ENCODE measurements at places on chromosomes 16 and 17.

DNA sequence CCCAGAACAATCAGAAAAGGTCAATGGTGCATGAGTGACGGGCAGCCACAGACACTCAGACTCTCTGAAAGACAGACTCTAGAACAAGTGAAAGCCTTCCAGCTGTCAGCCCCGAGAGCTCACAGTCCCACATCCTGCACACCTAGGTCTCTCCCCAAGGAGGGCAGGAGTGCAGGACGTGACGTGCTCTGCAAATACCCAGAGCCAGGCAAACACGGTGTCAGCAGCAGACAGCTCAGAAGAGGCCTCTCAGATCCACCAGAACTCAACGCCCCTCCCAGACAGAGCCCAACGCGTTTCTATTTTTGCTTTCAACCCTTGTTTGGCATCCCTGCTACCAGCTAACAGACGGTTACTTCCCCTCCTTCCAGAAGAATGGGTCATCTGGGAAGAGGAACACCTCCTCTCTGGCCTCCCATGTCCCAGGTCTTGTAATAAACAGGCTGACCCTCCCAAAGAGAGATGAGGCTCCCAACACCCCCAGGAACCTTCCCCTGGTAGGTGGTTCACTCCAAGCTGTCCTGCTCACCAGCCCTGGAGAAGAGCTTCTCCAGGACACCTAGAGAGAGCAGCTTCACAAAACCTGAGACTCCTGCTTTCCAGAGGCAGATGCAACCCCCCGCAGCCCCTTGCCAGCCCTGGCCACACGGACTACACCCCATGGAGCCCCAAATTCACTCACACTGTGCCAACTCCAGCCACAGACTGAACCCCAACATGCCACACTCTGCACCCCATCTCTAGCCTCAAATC, 7.6 kb downstream of the PITPNM3 start:
- no peak for DNase-seq

GRCh38 chr17:45091778-45092425, 30.8 kb downstream of the NMT1 start:
- DNase-seq, result peak; percentile 23

DNA sequence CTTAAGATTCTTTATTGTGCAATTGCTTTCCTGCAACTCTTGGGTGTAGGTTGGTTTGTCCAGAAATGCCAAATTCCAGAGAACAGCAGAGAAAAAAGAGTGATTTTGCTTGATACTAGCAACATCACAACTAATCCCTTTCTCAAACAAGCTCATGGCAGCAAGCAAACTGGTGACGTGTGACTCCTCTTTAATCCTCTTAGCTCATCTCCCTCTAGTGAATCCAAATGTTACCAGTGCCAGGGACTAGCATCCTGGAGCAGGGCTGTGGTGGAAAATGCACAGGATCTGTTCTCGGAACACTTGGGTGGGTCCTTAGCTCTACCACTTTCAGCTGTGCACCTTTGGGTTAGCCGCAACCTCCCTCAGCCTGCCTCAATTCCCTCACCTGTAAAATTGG, 204.0 kb upstream of the CCL2 start:
- no peak for DNase-seq

DNA sequence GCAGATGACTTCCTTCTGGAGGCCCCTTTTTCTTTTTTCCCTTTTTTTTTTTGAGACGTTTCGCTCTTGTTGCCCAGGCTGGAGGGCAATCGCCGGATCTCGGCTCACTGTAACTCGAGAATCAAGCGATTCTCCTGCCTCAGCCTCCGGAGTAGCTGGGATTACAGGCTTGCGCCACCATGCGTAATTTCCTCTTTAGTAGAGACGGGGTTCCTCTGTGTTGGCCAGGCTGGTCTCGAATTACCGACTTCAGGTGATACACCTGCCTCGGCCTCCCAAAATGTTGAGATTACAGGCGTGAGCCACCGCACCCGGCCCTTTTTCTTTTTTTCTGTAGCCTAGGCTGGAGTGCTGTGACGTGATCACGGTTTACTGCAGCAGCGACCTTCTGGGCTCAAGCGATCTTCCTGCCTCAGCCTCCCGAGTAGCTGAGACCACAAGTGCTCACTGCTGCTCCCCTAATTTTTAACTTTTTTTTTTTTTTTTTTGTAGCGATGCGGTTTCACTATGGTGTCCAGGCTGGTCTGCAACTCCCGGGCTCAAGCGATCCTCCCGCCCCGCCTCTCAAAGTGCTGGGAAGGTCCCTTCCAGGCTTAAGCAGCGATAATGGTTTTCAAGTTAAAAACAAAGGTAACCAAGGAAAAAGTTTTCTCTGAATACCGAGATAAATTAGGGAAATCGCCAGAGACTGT, 956 bp upstream of the IST1 start:
- no peak for DNase-seq

DNA sequence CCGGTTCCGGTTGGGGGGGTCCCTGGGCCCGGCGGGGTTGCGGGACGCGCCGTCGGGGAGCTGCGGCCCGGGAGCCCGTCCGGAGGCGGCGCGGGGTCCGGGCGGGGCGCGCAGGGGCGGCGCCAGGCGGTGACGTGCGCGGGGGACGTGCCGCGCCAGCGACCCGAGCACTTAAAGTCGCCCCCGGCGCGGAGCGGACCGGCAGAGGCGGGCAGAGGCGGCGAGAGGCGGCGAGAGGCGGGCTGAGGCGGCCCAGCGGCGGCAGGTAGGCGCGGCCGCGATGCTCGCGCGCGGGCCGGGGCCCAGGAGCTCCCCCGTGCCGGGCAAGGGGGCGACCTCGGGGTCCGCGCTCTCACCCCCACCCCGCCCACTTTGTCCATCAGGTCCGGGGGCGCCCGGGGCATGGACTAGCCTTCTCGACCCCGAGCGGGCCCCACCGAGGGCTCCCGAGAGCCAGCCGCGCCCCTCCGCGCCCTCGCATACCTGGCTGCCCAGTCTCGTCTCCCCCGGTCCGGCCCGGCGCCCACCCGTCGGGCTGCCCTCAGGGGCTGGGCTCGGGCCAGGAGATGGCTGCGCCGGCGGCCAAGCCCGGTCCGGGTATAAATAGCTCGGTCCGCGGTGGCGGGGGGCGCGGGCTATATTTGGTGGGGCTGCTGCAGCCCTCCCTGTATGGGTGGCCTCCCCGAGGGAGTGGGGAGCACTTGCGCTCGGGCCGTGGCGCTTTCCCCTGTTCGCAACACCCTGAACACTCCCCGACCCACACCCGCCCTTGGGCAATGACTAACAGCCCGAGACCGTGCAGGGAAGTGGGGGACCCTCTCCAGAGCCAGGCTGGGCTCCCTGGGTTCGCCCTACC, at the start of gene SLC16A3:
Gene SLC16A3, plus strand, starts transcription at position 201 of the 856 bp plus-strand sequence. CDS start 6,967 bp downstream, outside the sequence.
- no peak for DNase-seq

- peak; percentile 91 for DNase-seq
Measured at GRCh38 chr17:82216301-82217119, 3.9 kb upstream of the CCDC57 start.

DNA sequence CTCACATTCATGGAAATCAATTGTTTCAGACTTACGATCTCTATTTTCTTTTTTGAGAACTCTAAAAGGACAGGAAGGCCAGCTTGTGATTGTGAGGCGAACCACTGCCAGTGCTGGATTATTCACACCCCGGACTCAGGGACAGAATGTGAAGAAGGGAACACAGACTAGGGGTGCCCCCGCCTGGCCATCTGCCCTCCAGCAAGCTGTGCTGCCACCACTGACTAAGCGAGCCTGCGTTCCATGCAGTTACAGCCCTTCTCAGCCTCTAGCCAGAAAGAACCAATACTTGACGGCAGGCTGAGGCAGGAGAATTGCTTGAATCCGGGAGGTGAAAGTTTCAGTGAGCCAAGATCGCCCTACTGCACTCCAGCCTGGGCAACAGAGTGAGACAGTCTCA, 2.8 kb downstream of the HAGH start:
- no peak for DNase-seq

DNA sequence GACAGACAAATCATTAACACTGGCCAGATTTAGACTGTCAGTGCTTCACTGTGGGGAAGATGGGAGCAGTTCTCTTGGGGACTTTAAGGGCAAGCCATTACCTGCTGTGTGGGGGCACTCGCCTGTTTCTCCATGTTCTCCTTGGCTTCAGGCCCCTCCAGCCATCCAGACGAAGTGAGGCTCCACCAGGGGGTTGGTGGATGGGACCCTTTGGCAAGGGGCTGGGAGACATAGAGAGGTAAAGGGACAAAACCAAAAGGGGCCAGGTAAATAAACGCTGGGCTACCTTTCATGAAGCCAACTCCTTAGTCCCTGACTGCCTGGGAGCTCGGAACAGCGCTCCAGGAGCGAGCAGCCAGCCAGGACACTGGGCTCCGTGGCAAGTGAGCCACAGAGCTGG, 14.0 kb downstream of the TBX4 start:
- DNase-seq, result no peak

- no peak for DNase-seq
Measured at GRCh38 chr16:19344224-19344801, 58.8 kb downstream of the CLEC19A start.

GRCh38 chr16:56789360-56789759, 59.4 kb downstream of the NUP93 start:
- DNase-seq, result peak; percentile 14

DNA sequence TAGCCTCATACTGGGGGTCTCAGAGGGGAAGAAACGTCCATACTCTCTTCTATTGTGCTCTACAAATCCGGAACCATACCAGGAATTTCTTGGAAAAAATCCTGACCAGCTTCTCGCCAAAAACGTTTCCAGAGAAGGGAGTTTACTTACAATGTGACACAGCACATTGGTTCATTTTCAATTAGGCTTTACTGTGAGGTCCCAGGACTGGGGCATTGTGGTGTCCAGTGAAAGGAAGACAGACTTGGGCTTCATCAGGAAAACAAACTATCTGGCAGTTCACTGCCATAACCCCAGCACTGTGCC, 14.7 kb downstream of the MPP2 start:
- no peak for DNase-seq

DNA sequence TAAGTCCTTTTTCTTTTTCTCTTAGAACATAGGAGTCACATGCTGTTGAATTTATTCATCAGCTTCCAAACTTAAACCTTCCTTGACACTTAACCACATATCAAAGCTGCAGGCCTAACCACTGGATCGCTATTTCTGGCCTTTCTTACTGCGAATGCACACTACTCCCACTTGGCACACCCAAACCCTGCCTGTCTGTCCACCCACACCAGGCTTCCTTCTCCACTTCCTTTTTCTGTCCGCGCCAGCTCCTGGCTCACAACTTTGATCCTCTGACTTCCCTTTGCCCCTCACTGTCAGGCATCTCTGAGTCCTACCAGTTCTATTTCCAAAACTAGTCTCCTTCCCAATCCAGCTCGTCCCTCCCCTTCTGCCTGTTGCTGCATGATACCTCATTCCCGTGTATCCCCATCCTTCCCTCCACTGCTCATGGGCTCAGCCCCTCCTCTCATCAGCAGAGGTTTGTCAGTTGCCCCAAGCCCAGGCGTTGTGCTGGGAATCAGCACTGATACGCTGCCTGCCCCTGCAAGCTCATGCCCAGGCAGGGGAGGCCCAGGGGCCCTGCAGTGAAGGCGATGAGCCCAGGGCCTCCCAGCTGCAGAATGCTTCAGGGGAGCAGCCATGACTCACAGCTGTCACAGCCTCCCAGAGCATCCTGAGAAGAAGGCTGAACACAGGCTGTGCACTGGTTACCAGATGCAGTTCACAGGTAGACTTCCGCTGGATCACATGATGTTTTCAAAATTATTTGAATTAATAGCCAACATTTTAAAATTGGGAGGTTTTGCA, 179.8 kb downstream of the KATNIP start:
- DNase-seq, result no peak

- no peak for DNase-seq
Measured at GRCh38 chr16:23922406-23922805, 86.6 kb downstream of the PRKCB start.

- DNase-seq, result peak; percentile 25
Measured at GRCh38 chr17:732902-733720, 715 bp downstream of the TLCD3A start.

- DNase-seq, result no peak
Measured at GRCh38 chr17:29510953-29511352, 55.9 kb downstream of the ABHD15 start.

- no peak for DNase-seq
Measured at GRCh38 chr16:80893686-80894085, 89.3 kb upstream of the CDYL2 start.

DNA sequence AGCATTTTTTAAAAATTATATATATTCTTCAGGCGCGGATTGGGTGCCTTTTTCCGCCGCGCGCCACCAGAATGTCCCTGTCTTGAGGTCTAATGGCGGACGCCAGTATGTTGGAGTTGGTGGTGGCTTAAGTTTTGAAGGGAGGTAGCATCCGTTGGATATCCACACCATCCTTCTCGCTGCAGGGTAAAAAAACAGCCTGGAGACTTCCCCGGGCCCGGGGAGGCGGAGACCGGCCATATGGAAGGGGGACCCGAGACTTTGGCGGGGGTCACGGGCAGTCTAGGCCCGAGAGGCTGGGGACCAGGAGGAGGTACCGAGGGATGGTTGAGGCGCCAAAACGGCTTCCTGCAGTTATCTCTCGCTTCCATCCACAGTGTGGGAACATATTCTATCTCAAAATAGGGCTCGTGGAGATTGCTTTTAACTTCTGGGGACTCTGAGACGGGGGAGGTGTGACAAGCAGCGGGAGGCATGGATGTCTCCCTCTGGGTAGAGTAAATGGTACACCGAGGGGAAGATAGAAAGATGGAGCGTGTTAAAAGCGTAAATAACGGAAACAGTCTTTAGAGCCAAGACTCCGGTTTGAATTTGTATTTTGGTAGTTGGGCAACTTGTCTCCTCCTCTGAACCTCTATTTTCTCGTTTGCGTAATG, at the start of gene SF3B3:
Gene SF3B3, plus strand, starts transcription at position 74 of the 656 bp plus-strand sequence. CDS start 2,841 bp downstream, outside the sequence.
- peak; percentile 12 for DNase-seq

DNA sequence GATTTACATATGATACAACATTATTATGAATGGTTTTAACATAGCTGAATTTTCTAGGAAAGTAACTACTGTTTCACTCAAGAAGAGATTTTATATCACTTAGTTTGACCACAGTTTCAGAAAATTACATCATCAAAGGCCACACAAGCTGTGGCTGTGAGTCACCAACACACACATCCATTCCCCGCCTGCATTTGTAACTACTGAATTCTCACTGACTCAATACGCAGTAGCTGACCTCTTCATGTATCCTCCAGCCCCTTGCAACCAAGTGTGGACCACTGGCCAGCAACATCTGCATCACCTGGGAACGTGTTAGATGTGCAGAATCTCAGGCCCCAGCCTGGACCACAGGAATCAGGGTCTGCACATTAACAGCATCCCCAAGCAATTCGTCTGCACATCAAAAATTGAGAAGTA, 197.6 kb downstream of the XYLT1 start:
- peak; percentile 22 for DNase-seq

DNA sequence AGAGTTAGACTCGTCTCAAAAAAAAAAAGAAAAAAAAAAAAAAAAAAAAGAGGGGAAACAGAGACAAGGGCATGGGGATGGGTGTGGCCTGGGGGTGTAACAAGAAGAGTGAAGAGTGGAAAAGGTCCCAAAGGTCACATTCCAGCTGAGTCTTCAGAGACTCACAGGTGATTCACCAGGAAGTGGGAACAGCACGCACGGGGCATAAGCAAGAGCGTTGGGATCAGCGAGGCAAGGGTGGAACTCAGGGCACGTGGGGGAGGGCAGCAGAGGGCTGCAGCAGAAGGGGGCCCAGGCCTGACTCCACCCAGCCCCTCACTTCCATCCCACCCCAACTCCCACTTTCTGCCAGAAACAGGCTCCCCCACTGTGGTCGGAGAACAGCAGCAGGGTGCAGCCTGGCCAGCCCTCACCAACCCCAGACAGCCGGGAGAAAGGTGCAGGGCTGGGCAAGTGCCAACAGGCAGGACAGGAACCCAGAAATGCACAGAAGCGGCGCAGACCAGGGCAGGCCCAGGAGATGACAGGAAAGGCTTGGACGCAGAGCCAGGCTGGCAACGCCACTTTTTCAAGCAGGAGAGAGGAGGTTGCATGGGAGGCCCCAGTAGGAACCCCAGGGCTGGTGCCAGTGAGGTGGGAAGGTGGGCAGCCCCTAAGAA, 3.3 kb downstream of the MEAK7 start:
- peak; percentile 88 for DNase-seq

- DNase-seq, result no peak
Measured at GRCh38 chr16:52545898-52546266, 1.1 kb downstream of the TOX3 start.

Data from RCC 7860 (cell line).